Endothelial cell of umbilical vein (primary cell): ENCODE measurements at places on chromosomes 1 and 21. TPM values are rescaled to one million over a fixed set of nuclear protein-coding genes. Genes with fewer than 3 reads are reported as not detected.

Gene RGS8
- total RNA-seq: not detected in 2 replicates

Gene VPS72
- total RNA-seq: 83.1 and 85.2 TPM in 2 replicates

Gene CELA3A
- not detected in 2 replicates for total RNA-seq

Gene LRRC39
- total RNA-seq: 0.40 and 0.67 TPM in 2 replicates

DNA sequence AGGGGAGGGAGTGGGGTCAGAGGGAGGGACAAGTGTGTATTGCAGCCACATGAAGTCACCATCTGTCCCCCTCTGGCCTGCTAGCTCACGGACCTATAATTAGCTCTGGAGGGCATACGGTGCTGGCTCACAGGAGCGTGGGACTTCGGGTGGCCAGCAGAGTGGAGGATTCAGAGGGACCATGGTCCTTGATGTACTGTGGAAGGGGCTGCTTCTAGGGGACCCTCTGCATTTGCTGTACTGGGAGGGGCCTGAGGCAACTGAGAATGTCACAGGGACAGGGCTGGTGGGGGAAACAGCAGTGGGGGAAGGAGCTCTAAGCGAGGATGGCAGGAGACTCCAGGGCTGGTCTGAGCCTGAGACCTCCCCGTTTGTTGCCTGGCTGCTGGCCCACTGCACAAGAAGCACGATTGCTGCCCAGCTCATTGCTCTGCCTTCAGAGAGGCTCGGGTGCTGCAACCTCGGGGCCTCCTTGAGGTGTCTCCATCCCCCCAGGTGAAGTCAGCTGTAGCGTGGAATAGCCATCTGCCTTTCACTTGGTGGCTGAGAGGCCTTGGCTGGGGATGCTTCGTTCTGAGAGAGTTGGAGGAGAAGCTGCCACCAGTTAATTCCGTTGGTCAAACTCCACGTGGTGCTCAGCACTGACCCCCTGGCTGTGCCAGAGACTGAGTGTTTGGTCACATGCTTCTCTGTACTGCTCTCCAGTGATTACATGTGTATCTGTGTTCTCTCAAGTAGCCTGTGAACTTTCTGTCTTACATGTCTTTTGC, 2.7 kb downstream of the PPFIA4 start:
- no peak for DNase-seq

DNA sequence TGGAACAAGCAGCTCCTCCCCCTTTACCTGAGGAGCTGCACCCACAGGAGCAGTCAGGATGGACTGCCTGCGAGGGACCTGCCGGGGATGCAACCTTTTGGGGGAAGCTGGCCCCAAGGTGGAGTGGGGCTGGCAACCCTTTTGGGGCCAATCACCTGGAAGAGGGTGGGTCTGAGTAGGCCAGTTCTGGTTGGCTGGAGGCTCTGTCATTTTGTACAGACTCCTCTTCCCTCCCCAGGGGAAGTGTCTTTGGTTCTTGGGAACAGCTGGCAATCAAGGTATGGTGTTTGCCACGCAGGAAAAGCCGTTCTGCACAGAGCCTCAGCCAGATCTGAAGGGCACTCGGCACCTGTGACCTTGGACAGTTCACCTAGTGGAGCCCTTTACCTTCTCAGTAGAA, 280 bp upstream of the A3GALT2 start:
- DNase-seq: no peak

GRCh38 chr1:247740721-247741120, 2.3 kb downstream of the OR14K1 start:
- DNase-seq: no peak

DNA sequence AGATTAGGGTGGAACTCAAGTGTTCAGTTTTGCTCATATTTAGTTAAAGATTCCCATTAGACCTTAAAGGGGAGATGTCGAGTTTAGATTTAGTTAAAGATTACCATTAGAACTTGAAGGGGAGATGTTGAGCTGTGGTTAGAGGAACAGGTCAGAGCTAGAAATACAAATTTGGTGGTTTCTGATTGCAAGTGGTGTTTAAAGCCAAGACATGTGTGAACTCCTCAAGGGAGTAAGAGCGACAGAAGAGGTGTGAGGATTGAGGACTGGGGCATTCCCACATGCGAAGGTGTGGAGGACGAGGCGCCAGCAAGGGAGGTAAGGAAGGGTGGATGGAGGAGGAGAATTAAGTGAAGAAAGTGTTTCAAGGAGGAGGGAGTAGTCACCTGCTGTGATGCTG, 168.6 kb downstream of the IER5 start:
- DNase-seq: no peak

GRCh38 chr1:183633676-183634343, 1.8 kb downstream of the ARPC5 start:
- peak; percentile 83 for DNase-seq

GRCh38 chr1:182806015-182806678, 16.6 kb downstream of the NPL start:
- DNase-seq: no peak
